ENCODE measurements at places on chromosomes 16 and 17. TPM values are rescaled to one million over a fixed set of nuclear protein-coding genes. Genes with fewer than 3 reads are reported as not detected.

- peaks cover 3% of the 10 kb centered on the region for H3K4me1 ChIP-seq
- H3K36me3 ChIP-seq: no peaks in the 10 kb centered on the region
- H3K27ac ChIP-seq: no peak overlapping the region
- peaks cover 13% of the 10 kb centered on the region for H3K27me3 ChIP-seq
- no peak overlapping the region for H3K4me3 ChIP-seq
These were observed 9.9 kb downstream of the C17orf100 start for GRCh38 chr17:6661464-6661848.

GRCh38 chr16:90077240-90077756, at the start of gene PRDM7:
Gene PRDM7 (minus strand): TSS chr16:90077331. CDS start chr16:90075910, 1,421 bp downstream.
- H3K27ac ChIP-seq: peak within 1 kb of the TSS; percentile 39
- peak; percentile 95 for DNase-seq

- no peaks in the 10 kb centered on the region for H3K36me3 ChIP-seq
- H3K27ac ChIP-seq: no peak overlapping the region
- H3K4me3 ChIP-seq: no peak overlapping the region
- peaks cover 16% of the 10 kb centered on the region for H3K4me1 ChIP-seq
- DNase-seq: no peak
- H3K27me3 ChIP-seq: no peaks in the 10 kb centered on the region
These were observed 5.7 kb upstream of the KRT13 start for GRCh38 chr17:41511116-41511515.

The KLHL10 gene
- total RNA-seq: not detected

GRCh38 chr16:6993544-6993943, 339.1 kb upstream of the RBFOX1 start:
- H3K36me3 ChIP-seq: no peaks in the 10 kb centered on the region
- H3K4me3 ChIP-seq: no peak overlapping the region
- no peaks in the 10 kb centered on the region for H3K4me1 ChIP-seq
- H3K27me3 ChIP-seq: no peaks in the 10 kb centered on the region
- H3K27ac ChIP-seq: no peak overlapping the region

The C16orf92 gene
- total RNA-seq: not detected

The DHRS13 gene
- total RNA-seq: 22.4 TPM

GRCh38 chr17:45231481-45232116, 9.9 kb downstream of the FMNL1 start:
- H3K27ac ChIP-seq: no peak overlapping the region
- peaks cover 51% of the 10 kb centered on the region for H3K27me3 ChIP-seq
- no peaks in the 10 kb centered on the region for H3K36me3 ChIP-seq
- no peaks in the 10 kb centered on the region for H3K4me1 ChIP-seq
- no peak overlapping the region for H3K4me3 ChIP-seq
- DNase-seq: no peak

The C17orf50 gene
- total RNA-seq: not detected

GRCh38 chr16:81451753-81452680, 7.4 kb downstream of the CMIP start:
- no peak overlapping the region for H3K4me3 ChIP-seq
- peaks cover 41% of the 10 kb centered on the region for H3K4me1 ChIP-seq
- peak overlapping the region; percentile 10 for H3K27ac ChIP-seq
- no peak for DNase-seq
- H3K36me3 ChIP-seq: peaks cover 2% of the 10 kb centered on the region

The ZSCAN10 gene
- 0.34 TPM for total RNA-seq

- no peak overlapping the region for H3K27ac ChIP-seq
- DNase-seq: no peak
- H3K4me3 ChIP-seq: no peak overlapping the region
- H3K36me3 ChIP-seq: no peaks in the 10 kb centered on the region
These were observed 35.1 kb upstream of the IL34 start for GRCh38 chr16:70611224-70611598.

DNA sequence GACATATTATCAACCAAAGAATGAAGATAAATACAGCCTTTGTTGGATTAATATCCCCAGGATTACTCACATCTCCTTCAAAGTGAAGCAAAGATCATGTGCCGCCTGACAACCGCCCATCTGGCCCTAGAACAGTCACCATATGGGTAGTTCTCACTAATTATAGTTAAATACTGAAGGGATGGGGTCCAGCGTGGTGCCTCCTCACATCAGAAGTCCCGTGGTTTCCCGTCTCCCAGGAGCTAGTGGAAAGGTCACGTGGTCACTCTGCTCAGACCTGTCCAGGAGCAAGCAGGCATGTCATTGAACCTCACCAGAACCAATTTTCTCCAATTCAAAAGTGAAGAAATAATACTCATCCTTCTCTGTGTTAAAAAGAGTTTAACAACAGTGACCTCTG, 434.5 kb downstream of the SHISA9 start:
- no peak overlapping the region for H3K27ac ChIP-seq
- H3K27me3 ChIP-seq: no peaks in the 10 kb centered on the region
- no peak overlapping the region for H3K4me3 ChIP-seq

DNA sequence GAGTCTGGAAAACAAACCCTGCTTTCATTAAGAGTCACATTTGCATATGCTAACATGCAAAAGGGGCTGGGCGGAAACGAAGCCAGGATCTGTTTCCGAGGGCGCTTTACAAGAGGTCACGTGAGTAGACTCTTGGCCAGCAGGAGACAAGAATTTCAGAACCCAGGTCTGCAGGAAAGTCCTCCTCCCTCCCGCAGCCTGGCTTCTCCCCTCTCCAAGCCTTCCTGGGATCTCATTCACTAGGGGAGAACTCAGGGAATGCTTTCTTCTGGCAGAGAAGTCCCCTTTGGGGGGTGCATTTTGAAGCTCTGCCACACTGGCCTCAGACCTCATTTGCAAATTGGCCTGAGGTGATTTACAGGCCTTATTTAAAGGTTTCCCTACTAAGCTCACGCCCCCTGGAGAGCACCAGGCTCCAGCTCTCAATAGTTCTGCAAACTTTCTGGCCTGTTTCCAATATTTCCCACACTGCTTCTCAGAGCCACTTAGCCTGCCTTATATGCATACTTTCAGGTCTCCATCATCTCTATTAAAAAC, 57.2 kb upstream of the CACNG5 start:
- H3K4me3 ChIP-seq: no peak overlapping the region
- DNase-seq: no peak
- H3K27ac ChIP-seq: no peak overlapping the region
- H3K4me1 ChIP-seq: peaks cover 25% of the 10 kb centered on the region

DNA sequence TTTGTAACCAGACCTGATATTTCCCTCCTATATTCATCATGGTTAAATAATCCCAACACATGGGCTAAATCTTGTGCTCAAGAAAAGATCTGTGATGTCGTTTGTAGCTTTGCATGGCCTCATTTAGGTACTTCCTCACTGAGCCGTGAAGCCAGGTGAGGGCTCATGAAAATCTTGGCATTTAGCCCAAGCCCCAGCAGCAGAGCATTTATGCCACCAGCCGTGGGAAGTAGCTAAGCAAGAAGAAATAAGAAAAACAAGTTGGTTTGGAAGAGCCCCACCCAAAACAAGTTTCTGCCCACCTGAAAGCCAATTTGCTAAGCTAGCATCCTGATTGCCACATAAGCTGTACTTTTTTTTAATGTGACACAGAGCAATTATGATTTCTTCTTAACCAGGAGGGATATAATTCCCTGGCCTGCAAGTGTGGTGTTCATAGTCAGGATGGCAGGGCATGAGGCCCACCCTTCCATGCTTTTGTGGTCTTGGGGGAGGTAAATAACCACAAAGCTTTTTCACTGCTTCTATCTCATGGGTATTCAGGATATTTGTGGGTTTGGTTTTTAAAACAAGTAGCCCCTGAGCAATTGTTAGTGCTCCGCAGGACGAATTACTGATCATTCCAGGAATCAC, 10.5 kb downstream of the TMIGD1 start:
- H3K36me3 ChIP-seq: no peaks in the 10 kb centered on the region
- no peak overlapping the region for H3K27ac ChIP-seq
- no peak for DNase-seq
- no peak overlapping the region for H3K4me3 ChIP-seq

GRCh38 chr16:9235867-9236266, 144.4 kb downstream of the HAPSTR1 start:
- no peak overlapping the region for H3K4me3 ChIP-seq
- H3K36me3 ChIP-seq: no peaks in the 10 kb centered on the region
- peaks cover 3% of the 10 kb centered on the region for H3K27me3 ChIP-seq
- H3K27ac ChIP-seq: no peak overlapping the region
- DNase-seq: no peak
